ENCODE measurements at places on chromosomes 1 and 21.

- no peak for DNase-seq
Measured at GRCh38 chr1:11540773-11541160, 61.8 kb downstream of the DISP3 start.

- DNase-seq: no peak
Measured at GRCh38 chr1:181160998-181161870, 72.7 kb downstream of the IER5 start.

DNA sequence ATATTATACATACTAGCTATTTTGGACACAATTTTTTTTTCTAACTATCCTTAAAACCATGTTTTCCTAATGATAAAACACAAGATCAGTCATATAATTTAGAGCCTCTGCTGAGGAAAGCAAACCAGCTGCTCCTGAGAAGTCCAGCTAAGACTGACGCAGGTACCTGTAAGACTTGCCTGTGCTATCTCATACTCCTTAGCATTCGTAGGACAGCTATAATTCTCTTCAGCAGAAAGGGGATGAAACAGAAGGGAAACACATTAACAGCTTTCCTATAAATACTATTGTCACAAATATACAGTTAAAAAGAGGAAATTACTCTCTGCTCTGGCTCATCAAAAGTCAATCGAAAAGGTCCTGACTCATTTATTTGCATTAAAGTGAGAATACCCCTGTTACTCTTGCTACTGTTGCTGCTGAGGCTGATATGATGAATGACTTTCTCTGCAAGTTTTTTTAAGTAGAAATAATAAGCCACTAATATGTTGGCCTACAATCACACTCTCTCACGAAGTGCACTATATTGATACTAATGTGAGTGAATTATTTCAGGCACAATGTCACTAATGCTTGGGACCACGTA lies 757.1 kb downstream of the KCNT2 start:
- DNase-seq: no peak

DNA sequence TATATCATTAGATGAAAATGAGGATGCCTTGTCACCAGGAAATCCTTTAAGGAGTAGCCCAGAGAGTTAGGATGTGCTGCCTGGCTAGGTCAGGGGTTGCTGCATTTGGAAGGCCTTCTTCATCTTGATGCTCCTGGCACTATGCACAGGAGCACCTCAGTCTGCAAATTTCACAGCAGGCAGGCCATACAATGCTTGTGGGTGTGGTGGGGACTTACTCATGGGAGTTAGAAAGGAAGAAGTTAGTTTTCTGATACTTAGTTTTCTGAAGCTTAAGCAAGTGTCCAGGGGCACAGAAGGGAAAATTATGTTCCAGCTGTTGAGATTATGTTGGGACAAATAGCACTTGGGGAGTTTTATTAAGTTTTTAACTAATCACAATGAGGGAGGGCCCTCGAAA lies 11.4 kb downstream of the HLX start:
- DNase-seq: no peak

GRCh38 chr1:89629146-89629545 lies 3.8 kb upstream of the LRRC8C start:
- DNase-seq: no peak

DNA sequence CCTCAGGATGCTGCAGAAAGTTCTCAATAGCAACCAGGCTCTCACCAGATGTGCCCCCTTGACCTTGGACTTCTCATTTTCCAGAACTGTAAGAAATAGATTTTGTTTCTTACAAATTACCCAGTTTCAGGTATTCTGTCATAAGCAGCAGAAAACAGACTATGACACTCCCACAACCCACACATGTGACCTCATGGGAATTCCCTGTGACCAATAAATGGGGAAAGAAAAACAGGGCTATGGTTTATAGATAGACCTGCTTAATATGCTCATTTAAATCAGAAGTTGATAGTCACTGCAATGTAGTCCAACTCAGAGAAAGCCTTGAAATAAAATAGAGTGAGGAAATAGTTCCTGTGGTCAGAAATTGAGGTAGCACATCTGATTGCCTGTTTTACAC lies 380.9 kb upstream of the PTBP2 start:
- no peak for DNase-seq

DNA sequence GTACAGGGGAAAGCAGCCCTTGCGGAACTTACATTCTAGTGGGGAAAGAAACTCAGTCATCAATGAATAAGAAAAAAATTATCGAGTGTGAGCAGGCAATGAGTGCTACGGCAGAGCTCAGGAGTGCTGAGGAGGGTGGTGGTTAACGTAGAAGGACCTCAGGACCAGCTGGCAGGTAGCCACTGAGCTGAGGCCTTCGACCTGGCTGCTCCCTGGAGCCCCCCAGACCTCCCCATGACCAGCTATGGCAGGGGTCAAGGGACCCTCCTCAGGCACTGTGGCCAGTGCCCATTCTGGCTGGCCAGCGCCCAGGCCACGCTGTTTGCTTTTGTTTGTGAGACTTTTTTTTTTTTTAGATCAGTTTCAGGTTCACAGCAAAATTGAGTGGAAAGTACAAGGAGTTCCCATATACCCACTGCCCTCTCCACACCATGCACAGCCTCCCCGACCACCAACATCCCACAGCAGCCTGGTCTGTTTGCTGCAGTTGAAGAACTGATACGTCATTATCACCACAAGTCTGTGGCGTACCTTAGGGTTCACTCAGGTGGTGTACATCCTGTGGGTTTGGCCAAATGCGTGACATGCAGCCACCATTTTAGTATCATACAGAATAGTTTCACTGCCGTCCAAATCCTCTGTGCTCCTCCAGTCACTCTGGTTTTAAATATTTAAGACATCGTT lies 11.8 kb upstream of the TTC22 start:
- DNase-seq: no peak

DNA sequence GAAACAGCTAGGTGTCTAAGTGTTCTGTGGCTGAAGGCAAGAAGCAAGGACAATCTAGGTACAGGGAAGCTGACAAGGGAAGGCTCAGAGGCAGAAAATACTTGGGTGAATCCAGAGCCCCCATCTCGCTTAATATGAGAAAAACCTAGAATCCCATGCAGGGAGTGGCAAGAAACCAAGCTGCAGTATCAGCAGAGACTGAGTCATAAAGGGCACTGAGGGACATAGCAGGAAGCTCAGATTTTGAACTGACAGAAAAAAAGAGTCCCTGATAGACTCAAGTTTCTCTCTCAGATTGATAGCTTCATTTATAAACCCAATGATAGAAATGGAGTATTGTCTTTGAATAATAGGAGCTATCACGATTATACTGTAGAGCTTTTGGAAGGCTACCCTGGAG lies 77.3 kb upstream of the KCNJ15 start:
- no peak for DNase-seq

DNA sequence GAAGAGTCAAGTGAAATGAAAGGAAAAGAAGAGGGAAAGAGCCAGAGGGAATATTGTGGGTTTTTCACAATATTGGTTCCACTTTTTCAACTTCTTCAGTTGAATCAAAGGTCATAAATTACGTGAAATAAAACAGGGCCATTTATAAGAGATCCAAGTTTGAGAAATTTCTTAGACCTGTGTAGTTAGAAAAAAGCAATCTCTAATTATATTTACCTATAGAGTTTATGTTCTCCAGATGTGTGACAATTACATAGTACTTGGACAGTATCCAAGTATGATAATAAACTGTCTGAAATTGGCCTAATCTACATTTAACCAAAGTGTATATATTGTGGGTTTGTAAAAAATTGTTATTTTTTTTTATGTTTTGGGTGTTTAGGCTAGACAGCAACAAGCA lies 14.4 kb downstream of the DR1 start:
- no peak for DNase-seq

DNA sequence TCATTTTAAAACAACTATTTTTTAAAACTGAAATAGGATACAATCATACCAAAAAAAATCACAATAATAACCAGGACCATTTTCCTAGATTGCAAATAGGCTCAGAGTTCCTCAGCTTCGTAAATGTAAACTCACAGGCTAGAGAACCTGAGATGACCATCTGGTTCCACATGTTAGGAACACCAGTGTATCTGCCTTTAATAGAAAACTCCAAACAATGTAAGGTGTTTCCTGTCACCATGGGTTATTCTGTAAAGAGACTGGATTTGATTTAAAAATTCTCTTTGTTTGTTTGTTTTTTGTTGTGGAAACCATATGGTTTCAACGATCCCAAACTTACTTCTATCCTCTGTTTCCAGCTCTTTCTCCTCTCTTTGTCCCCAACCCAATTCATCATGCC lies 197.5 kb downstream of the ZZZ3 start:
- no peak for DNase-seq

DNA sequence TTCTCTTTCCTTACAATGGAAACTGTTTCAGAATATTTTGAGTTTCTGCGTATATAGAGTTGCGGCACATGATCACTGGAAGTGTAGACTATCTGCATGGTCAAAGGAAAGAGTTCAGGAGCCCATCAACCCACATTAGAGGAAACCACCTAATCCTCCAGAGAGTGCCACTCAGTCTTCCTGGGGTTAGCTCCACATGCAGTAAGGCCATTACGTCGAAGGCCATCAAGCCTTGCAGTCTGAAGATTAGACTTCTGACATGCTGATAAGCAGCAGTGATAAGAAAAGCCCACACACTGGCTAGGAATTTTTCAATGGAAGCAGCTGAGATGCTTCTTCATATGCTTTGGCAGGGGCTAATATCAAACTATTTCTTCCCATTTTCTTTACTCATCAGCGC lies 7.6 kb downstream of the ZNF669 start:
- DNase-seq: no peak
